HFFc6 (cell line): ENCODE measurements at places on chromosomes 2 and 18.
A peak's percentile ranks its signal among the peaks of the same experiment; 100 is the strongest.

- no peak overlapping the region for H3K27ac ChIP-seq
- no peaks in the 10 kb centered on the region for H3K4me1 ChIP-seq
- no peaks in the 10 kb centered on the region for H3K27me3 ChIP-seq
Observed at GRCh38 chr18:43751835-43752234, 474.5 kb upstream of the SYT4 start.

DNA sequence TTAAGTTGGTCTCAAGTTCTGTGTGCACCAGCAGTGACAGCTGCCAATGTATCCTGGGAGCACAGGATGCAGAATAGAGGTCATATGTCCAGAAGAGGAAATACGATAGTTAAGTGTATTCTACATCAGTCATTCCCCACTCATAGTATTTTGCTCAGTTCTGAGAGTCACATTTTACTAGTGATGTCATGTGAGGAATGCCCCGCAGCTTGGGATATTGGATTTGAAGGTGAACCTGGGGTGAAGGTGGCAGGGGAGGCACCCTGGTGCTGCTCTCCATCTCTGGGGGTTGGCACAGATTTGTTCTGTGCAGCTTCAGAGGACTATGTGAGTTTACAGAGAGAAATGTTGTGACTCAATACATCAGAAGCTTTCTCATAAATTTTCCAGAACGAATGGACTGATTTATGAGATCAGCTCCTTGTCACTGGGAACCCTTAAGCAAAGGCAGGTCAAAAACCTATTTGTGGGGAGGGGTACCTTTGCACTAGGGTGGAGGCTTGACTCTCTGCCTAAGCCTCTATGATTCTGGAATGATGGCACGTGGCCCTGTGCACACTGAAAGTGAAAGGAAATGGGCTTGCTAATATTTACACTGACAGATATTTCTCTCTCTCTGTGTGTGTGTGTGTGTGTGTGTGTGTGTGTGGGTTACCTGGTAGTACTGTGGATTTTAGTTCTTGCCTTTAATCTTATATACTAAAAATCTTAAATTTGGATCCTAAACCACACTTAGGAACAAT lies 95.9 kb downstream of the NEB start:
- no peak for DNase-seq
- no peak overlapping the region for H3K27ac ChIP-seq
- peaks cover 5% of the 10 kb centered on the region for H3K27me3 ChIP-seq
- H3K36me3 ChIP-seq: no peaks in the 10 kb centered on the region

DNA sequence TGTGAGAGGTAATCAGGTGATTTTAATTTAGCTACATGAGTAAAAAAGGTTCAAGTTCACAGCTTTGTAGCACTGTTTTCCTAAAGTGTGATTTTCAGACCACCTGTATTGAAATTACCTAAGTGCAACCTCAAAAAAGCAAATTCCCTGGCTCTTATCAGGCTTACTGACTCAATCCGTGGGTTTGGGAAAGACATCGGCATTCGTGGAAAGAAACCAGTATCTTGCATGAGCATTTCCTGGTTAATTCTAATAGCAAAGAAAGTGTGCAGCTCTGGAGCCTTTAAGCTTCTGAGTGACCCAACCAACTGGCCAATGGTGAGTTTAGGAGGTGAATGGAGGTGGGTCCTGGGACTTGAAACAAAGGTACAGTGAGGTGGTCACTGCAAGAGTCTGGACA lies 300.9 kb downstream of the NBAS start:
- H3K27ac ChIP-seq: no peak overlapping the region
- H3K4me3 ChIP-seq: no peak overlapping the region
- H3K36me3 ChIP-seq: peaks cover 22% of the 10 kb centered on the region
- no peak for DNase-seq

DNA sequence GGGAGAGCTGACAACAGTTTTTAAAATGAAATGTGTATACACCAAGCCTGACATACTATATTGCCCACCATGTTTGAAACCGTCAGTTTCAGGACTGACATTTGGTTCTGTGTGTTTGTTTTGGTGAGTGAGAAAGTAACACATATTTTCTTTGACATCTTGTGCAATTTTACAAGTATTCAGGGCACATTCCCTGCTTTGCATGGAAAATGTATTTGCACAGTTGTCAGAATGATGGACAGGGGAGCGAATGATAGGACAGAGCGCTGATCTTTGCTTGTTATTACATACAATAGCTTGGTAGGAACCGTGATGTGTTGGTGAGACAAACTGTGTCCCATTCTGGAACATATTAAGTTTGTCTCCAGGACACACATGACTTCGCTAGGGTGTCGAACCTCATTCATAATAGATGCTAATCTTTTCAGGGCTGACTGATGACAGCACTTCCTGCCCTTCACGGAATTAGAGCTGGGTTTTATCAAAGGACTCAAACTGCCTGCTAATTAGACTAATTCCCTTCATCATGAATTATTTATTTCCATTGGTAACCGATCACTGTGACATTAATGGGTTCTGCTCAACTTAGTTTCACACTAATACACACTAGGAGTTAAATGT lies 158.5 kb downstream of the CDCA7 start:
- H3K27me3 ChIP-seq: peaks cover 12% of the 10 kb centered on the region
- no peaks in the 10 kb centered on the region for H3K4me1 ChIP-seq
- 0 out of 2 replicates have a peak, but pooled peaks cover 4% of the 10 kb centered on the region for H3K36me3 ChIP-seq
- no peak overlapping the region for H3K27ac ChIP-seq
- no peak for DNase-seq

DNA sequence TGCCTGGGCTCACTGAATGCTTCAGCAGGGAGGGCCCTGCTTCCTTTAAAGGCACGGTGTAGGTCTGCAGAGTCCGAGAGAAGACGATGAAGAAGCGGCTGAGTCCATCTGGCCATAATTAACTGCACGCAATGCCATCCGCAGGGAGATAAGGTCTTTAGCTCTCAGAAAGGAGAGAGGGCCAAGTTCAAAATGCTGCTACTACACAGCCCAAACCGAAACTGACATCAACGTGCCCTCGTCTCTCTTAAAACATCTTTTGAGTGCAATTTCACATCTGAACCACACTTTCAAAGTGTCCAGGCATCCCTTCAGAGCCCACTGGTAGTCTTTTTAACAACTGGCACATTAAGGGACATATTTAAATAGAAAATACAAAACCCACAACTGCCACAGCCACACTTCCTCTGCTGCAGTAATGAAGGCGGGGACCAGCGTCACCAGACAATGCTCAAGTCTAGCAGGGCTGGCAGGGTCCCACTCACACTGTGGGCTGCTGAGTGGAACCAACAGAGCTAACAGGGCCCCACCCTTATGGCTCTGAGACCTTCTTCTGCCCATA lies 35.8 kb downstream of the ST3GAL5 start:
- H3K27me3 ChIP-seq: peaks cover 2% of the 10 kb centered on the region
- DNase-seq: no peak
- peaks cover 32% of the 10 kb centered on the region for H3K36me3 ChIP-seq
- H3K27ac ChIP-seq: peak overlapping the region; percentile 76
- peak overlapping the region; percentile 64 for H3K4me3 ChIP-seq

GRCh38 chr2:136766073-136766404 lies 694 bp downstream of the THSD7B start:
- H3K4me3 ChIP-seq: no peak overlapping the region
- H3K27me3 ChIP-seq: peaks cover 4% of the 10 kb centered on the region
- no peak for DNase-seq
- no peaks in the 10 kb centered on the region for H3K36me3 ChIP-seq
- H3K4me1 ChIP-seq: no peaks in the 10 kb centered on the region

GRCh38 chr2:121348128-121348740 lies 63.2 kb upstream of the TFCP2L1 start:
- H3K4me3 ChIP-seq: no peak overlapping the region
- no peaks in the 10 kb centered on the region for H3K4me1 ChIP-seq

DNA sequence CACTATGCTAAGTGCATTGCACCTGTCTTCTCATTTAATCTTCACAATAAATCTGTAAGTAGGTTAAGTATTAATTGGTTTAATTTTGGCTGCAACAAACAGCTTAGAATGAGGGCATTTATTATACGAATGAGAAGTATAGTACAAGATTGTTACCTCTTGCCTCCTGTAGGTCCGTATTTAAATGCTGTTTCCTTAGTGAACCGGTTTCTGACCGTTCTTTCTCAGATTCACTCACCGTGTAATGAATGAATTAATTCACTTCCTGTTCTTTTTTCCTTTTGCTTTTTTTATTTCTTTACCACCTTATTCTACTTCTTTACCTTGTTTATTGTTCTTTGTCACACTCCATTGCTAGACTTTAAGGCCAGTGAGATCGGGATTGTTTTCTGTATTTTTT lies 153.8 kb upstream of the RASGRP3 start:
- H3K4me3 ChIP-seq: peak overlapping the region; percentile 23
- peaks cover 33% of the 10 kb centered on the region for H3K36me3 ChIP-seq
- H3K27me3 ChIP-seq: peaks cover 4% of the 10 kb centered on the region

DNA sequence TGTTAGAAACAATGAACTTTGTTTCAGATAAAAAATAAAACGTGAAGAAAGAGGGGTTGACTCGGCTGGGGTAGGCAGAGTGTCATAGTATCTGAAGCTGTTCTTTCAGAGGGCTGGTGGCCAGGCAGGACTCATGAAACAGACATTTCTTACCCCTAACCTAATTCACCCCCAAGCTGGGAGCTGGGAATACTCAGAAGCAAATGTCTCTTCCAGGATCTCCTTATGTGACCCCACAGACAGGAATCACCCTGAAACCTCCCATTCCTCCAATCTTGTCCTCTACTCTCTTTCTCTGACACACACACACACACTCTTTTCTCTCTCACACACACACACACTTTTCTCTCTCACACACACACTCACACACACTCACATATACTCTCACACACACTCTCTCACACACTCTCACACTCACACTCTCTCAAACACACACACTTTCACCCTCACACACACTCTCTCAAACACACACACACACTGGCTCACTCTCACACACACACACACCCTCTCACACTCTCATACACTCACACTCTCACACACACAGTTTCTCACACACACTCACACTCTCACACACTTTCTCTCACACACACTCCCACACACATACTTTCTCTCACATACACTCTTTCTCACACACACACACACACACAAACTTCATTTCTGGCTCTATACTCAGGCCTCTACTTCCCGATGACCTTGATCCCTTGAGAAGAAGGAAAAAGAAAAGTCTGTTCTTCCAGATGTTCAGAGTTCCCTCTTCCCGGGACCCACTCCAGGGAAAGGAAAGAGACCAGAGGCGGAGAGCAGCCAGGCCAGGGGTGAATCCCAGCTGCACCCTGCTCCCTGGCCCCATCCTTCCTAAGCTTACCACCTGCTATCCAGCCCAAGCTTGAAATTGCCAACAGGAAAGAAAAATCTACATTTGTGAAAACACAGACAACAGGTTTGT lies 167.7 kb downstream of the TXNL1 start:
- H3K4me1 ChIP-seq: peaks cover 12% of the 10 kb centered on the region; the same call in 1 of the 2 replicates
- H3K27me3 ChIP-seq: peaks cover 10% of the 10 kb centered on the region
- no peak overlapping the region for H3K4me3 ChIP-seq

DNA sequence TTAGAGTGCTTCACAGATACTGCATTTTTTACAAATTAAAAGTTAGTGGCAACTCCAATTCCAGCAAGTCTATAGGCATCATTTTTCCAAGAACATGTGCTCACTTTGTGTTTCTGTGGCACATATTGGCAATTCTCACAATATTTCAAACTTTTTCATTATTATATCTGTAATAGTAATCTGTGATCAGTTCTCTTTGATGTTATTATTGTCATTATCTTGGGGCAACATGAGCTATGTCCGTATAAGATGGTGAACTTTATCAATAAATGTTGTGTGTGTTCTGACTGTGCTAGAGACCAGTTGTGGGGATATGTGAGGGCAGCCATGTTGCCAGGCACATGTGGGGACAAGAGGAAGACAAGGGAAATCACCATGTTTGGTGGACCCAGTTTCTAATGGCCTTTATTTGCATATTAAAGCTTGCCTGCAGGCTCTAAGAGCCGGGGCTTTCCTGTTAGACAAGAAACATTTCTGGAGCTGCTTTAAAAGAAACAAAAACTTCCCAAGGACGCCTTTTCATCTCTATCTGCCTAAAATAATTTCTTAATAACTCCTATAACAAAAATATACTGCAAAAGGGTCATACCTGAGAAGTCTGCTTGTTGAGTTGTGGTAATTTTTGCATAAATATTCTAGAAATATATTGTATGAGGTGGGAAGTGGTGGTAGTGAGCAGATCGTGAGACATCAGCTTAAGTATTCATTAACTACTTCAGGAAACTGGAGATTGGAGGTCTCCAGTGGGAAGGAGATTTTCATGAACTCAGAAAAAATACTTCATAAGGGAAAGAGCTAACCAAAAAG lies 37.2 kb downstream of the KYNU start:
- no peak overlapping the region for H3K4me3 ChIP-seq
- no peak overlapping the region for H3K27ac ChIP-seq
- H3K4me1 ChIP-seq: no peaks in the 10 kb centered on the region

DNA sequence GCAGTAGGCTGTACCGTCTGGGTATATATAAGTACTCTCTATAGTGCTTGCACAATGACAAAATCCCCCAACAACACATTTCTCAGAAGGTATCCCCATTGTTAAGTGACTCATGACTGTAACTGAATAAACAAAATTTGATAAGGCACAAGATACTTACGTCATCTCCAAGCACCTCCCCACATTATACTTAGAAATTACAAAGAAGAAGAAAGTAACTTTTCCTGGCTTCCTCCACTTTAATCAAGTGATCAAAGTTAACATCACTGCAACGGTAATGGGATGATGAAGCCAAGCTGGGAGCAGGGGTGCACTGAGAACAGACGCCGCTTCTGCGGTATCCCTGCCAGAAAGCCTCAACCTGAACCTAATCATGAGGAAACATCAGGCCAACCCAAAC lies 9.7 kb downstream of the TNS1 start:
- peaks cover 67% of the 10 kb centered on the region for H3K4me1 ChIP-seq
- peak; percentile 60 for DNase-seq
- peak overlapping the region; percentile 92 for H3K27ac ChIP-seq
- peaks cover 5% of the 10 kb centered on the region for H3K27me3 ChIP-seq

GRCh38 chr2:235049719-235050118 lies 97.9 kb downstream of the SH3BP4 start:
- H3K36me3 ChIP-seq: peaks cover 75% of the 10 kb centered on the region
- no peak overlapping the region; the same call in 1 of the 2 replicates for H3K4me3 ChIP-seq
- H3K4me1 ChIP-seq: peaks cover 56% of the 10 kb centered on the region

GRCh38 chr18:58851856-58852255 lies 12.8 kb upstream of the ZNF532 start:
- 0 out of 2 replicates have a peak, but pooled peaks cover under 1% of the 10 kb centered on the region for H3K36me3 ChIP-seq
- no peak overlapping the region for H3K4me3 ChIP-seq
- no peak overlapping the region for H3K27ac ChIP-seq
- peaks cover 38% of the 10 kb centered on the region for H3K4me1 ChIP-seq
